ENCODE measurements at places on chromosomes 16 and 17.

- DNase-seq: no peak
These were observed 57.0 kb downstream of the GRB2 start for GRCh38 chr17:75348386-75349012.

GRCh38 chr17:2608350-2608913 lies 15.0 kb downstream of the PAFAH1B1 start:
- no peak for DNase-seq

DNA sequence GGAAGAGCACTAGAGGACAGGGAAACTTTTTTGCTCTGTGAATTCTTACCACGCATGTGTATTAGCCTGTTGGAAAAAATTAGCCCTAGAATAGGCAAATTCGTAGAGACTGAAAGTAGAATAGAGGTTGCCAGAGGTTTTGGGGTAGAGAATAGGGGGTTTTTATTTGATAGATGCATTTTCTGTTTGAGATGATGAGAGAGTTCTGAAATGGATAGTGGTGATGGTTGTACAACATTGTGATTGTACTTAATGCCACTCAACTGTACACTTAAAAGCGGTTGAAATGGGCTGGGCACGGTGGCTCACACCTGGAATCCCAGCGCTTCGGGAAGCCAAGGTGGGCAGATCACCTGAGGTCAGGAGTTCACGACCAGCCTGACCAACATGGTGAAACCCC lies 8.0 kb upstream of the DOC2B start:
- DNase-seq: no peak

- no peak for DNase-seq
These were observed 142.9 kb downstream of the USP31 start for GRCh38 chr16:23006380-23006779.

DNA sequence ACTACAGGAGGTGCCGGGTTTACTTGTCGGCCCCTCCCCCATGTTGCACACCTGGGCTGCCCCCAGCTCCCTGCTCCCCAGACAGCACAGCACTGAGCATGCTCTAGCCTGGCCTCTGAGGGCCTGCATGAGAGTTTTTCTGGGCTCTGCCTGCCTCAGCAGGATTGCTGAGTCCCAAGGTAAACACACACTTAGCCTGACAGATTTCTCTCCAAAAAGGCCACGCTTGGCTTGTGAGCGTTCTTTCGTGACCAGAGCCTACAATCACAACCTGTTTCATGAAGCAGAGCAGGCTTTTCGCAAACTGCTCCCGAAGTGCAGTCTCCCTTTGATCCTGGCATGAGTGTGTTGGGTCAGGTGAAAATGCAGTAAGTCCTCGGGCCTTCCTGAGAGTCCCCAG lies 9.8 kb upstream of the CD300E start:
- no peak for DNase-seq

DNA sequence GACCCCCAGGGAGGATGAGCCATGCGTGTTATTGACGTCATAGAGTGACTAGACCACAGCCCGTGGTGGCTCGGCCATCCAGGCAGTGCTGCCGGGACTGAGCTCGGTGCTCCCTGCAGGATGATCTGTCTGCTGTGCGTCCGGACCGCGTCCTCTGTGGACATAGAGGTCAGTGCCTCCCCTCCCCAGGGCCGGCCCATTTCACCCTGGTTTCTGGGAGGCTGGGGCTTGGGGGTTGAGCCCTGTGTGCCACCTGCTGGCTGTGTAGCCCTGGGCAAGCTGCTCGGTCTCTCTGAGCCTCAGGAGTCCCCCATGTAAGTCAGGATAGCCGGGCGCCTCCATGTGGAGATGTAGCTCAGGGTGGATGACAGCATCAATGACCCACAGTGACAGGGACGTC lies 8.3 kb downstream of the TSC2 start:
- DNase-seq: no peak

- no peak for DNase-seq
These were observed 44.6 kb downstream of the CMTM4 start for GRCh38 chr16:66651965-66652364.

DNA sequence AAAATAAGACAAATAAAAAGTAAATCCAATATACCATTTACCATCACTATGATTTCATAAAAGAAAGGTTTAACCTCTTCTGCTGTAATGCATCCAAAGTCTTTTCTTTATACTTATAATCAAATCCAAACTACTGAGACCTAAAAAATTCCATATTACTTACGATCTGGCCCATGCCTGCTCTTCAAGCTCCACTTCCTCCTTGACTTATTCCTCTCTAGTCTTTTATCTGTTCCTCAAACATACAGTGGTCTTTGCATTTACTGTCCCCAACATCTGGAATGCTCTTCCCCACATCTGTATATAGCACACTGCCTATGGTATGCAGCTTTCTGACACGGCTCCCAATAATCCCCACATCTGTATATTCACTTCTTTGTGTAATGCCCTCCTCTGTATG lies 33.8 kb downstream of the PCTP start:
- no peak for DNase-seq

- DNase-seq: no peak
These were observed 10.0 kb downstream of the LITAFD start for GRCh38 chr16:8892101-8892575.

DNA sequence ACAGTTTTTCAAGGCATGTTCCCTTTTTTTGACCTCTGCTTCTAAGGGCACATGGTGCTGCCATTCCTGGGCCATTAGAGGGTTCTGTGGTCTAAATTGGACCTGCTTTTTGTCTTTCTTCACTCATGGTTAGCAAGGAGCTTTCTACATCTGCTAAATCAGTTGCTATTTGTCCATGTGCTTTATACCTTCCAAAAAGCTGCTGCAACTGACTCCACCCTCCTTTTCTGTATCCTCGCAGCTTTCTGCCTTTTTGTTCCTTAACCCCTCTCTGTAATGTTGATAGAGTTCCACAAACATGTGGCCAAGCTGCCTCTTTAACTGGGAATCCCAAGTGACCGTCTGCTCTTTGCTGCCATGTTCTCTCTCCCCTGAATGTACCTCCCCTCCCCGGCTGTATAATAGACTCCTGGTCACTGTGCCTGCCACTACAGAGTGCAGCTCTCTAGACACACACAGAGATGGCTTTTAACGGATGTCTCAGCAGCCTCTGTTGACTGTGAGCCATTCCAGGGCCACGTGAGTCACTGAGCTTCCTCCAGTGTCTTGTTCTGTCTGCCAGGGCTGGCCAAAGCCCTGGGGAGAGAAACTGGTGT lies 57.4 kb upstream of the TEKT3 start:
- no peak for DNase-seq
